ENCODE measurements at places on chromosomes 1 and 21.

- DNase-seq: no peak
Observed at GRCh38 chr21:46154155-46154954, 1.0 kb downstream of the FTCD start.

- no peak for DNase-seq
Observed at GRCh38 chr1:42311897-42312296, 23.1 kb downstream of the FOXJ3 start.

DNA sequence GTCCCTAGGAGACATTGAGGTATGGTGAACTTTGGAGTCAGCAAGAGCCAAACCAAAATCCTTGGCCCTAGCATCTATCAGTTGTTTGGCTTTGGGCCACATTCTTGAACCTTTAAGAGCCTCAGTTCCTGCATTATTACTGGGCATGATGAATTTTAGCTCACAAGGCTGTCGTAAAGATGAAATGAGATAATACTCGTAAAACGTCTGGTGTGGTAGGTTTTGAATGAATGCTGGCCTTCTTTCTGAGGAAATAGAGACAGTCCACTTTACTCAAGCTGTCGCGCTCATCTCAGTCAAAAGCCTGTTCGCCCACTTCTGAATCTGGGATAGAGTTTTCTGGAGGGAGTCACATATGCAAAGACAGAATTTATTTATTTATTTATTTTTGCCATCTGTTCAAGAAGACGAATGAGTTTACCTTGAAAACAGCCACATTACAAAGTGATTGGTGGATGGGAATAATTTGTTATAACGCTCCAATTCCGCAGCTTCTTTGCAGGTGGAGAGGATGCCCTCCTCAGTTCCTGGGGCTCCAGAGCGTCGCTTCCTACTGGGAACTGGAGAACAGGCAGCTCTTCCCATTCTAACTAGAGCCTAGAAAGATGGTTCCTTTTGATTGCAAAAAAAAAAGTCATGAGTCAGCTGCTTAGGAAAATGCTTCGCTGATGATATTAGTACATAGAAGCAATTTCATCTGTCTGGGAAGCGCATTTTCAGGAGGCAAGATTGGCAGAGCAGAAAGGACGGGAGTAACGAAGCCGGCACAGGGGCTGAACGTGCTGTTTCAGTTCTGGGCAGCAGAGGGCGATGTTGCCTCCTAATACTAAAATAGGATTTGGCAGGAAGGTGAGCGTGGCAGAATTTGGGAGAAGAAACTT is 49.9 kb upstream of the CYP2J2 start:
- peak; percentile 69 for DNase-seq

- no peak for DNase-seq
Observed at GRCh38 chr1:226397955-226398636, 9.8 kb downstream of the PARP1 start.

GRCh38 chr21:30216041-30216723 is at the start of gene CLDN8:
TSS of gene CLDN8 (minus strand) at chr21:30216097. CDS start at chr21:30215925, 172 bp downstream.
- no peak for DNase-seq

DNA sequence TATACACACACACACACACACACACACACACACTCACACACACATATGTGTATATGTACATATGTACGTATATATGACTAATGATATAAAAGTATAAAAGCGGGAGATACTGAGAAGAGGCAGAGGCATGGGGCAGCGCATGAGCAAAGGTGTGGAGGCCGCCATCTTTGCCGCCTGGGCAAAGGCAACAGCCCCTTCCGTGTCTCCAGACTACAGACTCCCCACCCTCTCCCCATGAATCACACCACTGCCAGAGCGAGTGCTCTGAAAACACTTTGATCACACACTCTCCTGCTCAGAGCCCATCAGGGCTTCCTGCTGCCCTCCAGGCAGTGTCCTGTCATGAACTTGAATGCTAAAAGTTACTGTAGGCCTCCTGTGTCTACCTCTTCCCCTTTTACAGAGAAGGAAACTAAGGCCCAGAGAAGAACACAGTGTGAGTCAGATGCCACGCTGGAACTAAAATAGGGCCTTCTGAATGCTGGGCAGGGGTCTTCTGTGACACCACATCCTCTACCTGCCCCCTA is 54.7 kb upstream of the SSBP3 start:
- no peak for DNase-seq

- no peak for DNase-seq
Observed at GRCh38 chr1:230985711-230986110, 6.8 kb downstream of the ARV1 start.

DNA sequence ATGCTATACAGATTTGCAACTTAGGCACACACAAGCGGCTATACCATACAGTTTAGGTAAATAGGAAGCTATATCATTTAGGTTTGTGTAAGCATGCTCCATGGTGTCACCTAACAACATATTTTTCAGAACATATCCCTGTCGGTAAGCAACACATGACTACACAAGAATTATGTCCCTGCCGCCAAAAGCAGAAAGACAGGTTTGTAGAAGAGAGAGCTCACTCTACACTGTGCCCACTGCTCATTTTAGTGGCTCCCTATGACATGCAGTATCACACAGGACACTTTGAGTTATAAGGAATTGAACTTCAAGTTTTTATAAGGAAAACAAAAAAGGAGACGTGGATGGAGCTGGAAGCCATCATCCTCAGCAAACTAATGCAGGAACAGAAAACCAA is 132.5 kb upstream of the KAZN start:
- DNase-seq: peak; percentile 70

DNA sequence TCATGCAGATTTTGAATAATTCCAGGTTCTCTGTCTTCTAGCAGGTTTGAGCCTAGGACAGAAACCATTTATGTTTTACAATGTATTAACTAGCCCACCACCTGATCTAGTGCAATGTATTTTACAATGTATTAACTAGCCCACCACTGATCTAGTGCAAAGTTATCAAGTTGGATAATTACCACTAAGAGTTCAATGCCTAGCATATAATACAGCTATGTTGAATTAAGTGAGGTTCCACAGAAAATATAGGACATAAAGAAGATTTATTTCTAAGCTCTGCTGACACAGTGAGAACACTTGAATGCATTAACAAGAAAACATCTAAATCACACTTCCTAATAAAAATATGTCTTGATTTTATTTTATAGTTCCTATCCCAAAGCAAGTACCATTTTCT is 854.6 kb upstream of the NEGR1 start:
- DNase-seq: no peak

Data from NCI-H510A treated with DMSO at 0.1 percent for 48 hours (cell line).